Stimulated activated CD8-positive, alpha-beta memory T cell treated with anti-CD3 and anti-CD28 coated beads, Interleukin-4, amount 100 ng/mL, for 1 hour (primary cell): ENCODE measurements at places on chromosomes 2 and 18.

DNA sequence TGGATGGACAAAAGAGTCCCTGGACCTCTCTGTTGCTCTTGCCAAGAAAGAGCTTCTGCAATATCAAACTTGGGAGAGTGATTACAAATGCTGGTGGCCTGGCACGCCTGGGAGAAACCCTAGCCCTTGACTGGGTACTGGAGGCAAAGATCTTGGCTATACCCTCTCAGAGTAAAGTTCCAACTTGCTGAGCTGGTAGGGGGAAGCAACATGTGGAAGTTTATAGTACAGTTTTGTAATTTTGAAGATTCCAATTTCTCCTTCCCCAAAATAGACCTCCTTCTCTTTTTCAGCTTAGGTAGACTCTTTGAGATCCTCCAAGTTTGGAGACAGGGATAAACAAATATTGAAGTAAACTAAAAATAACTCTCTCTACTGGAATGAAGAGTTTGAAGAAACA lies 645.3 kb downstream of the NR4A2 start:
- no peak for DNase-seq

- no peak for DNase-seq
Observed at GRCh38 chr2:53220969-53221368, 546.6 kb upstream of the CHAC2 start.

DNA sequence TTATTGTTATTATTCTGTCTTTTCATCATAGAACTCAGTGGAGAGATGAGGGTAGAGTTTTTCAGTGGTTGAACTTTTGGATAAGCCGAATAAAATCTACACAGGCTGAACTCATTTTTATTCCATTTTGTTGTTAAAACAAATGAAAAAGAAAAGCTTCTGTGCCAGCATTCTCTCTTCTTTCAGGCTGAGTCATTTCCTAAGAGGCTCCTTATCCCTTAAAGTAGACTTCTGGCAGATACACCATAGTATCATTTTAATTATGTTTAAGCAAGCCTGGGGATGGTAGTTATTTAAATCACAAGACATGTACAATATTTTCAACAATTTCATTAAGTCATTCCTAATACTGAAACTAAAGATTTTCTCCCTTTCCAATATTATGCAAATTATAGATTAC lies 1364.0 kb upstream of the NRXN1 start:
- no peak for DNase-seq

DNA sequence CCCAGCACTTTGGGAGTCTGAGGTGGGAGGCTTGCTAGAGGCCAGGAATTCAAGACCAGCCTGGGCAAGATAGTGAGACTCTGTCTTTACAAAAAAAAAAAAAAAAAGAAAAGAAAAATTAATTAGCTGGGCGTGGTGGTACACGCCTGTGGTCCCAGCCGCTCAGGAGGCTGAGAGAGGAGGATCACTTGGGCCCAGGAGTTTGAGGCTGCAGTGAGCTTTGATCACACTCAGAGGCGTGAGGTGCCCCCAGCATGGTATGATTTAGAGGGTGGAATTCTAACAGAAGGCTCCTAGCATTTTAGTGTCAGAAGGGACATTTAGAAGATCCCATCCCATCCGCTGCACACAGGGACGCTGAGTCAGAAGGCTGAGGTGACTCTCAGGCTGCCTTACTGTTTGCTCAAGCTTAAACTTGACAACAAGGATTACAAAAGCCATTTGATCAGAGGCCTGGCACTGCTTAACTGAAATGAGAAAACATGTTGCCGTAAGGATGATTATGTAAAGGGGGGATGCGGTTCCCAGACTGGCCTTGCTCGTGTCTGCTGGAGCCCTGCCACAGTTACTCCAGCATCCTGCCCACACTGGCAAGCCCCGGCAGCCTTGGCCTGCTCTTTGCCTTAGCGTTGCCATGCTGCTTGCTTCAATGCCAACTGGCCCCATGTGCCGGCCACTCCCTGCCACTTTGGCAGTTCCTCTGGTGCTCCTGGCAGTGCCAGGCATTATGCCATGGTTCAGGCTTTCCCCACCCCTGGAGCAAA lies 45.6 kb upstream of the SLC1A4 start:
- DNase-seq: no peak

DNA sequence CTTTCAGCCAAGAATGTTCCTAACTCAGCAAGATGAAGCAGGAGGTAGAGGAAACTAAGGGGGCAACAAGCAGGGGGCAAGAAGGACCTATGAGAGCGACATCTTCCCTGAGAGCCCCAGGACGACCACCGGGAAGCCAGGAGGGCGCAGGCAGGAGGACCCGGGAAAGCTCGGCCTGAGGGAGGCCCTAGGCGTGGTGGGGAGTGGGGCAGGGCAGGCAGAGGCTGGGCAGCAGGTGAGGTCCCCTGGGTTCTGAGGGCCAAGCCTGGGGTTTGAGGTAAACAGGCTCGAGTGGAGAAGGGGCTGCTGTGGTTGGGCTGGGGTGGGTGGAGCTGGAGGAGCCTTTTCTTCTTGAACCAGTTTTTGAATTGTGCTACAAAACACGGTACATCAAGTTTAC lies 1.3 kb upstream of the ALPI start:
- no peak for DNase-seq

GRCh38 chr2:84792856-84793522 lies 87.9 kb downstream of the TRABD2A start:
- no peak for DNase-seq

DNA sequence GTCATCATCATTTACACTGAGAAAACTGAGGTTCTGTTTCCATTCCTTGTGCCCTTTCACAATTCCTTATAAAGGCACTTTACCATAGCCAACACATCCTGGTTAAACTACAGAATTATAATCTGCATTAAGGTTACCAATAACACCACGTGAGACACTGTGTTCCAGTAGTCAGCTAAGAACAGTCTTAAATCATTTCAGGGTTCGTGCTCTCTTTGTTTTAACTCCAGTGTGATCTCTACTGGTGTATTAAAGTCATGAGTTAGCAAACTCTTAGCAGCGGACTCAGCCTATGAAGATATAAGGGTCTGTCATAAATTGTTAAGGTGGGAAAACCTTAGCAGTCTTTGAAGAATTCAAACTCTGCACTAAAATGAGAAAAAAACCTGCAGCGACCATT lies 53.0 kb downstream of the TCF4 start:
- no peak for DNase-seq

GRCh38 chr2:215579809-215580208 lies 143.9 kb upstream of the FN1 start:
- no peak for DNase-seq

GRCh38 chr2:97661927-97662326 lies 1.9 kb downstream of the ACTR1B start:
- DNase-seq: no peak

DNA sequence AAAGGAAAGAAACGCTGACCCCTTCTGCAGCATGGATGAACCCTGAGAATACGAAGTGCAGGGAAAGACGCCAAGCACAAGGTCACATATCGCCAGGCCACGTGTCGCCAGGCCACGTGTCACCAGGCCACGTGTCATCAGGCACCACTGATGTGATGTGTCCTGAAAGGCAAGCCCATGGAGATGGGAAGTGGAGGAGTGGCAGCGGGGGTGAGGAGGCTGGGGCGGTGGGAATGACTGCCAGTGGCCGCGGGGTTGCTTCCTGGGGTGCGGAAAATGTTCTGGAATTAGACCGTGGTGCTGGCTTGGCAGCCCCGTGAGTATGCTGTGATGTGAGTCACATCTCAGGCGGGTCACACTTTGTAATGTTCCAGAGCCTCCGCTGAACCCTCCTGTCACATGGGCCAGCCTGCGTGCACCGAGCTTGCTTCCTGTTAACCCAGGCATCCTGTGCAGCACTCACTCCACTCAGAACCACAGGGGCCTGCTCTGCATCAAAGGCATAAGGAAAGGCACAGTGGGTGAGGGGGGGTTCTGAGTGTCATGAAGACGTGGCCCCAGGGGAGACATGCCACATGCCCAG lies 39.0 kb downstream of the SLC66A2 start:
- peak; percentile 37 for DNase-seq

DNA sequence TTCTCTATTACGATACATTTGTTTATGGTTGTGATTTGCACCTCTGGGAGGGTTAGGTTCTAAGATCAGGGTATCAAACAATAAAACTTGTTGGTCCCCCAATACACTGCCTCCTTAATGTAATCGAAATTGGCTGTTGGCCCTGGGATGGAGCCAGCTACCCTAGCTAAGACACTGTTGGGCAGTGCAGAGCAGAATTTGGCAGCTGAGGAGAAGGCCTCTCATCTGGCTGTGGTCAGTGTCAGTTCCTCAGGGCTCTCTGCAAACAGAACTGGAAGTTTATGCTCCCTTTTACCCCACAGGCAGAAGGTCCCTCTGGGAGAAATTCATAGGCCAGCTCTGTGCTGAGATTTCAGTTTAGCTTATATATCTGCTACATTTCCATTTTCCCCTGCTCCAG lies 8.6 kb upstream of the HAAO start:
- no peak for DNase-seq

DNA sequence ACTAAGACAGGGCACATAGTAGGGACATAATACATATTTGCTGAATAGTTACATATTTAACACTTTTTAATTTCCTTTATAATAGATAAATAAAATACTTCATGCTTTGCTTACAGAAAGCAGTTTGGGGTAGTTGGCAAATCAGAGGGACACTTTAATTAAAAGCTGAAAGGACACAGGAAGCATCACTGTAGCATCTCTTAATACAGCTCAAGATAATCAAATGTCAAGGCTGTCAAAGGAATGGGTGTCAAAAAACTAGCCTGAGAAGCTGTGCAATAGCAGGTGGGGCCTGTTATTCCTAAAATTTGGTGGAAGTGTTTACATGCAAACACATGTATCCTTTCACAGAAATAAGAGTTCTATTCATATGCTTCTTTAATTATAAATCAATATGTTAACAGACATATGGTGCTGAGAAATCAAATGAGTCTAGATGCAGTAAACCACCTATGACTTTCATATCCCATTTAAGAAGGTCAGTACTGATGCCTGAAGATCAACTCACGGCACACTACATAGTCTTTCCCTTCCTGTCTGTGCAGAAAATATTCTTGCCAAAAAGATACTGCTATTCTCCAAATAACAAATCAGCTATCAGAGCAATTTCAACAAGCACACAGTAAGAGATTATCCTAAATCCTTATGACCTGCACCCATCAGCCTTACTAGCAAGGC lies 174.6 kb downstream of the STK39 start:
- DNase-seq: no peak

GRCh38 chr2:46521215-46521683 lies 41.9 kb downstream of the TMEM247 start:
- DNase-seq: no peak

- no peak for DNase-seq
Observed at GRCh38 chr2:190961918-190962487, 52.0 kb downstream of the STAT1 start.

GRCh38 chr2:127641846-127642507 lies 4.0 kb upstream of the GPR17 start:
- DNase-seq: peak; percentile 21

- no peak for DNase-seq
Observed at GRCh38 chr2:32249731-32250236, 14.9 kb downstream of the NLRC4 start.

GRCh38 chr2:28206762-28207161 lies 185.9 kb upstream of the FOSL2 start:
- no peak for DNase-seq

DNA sequence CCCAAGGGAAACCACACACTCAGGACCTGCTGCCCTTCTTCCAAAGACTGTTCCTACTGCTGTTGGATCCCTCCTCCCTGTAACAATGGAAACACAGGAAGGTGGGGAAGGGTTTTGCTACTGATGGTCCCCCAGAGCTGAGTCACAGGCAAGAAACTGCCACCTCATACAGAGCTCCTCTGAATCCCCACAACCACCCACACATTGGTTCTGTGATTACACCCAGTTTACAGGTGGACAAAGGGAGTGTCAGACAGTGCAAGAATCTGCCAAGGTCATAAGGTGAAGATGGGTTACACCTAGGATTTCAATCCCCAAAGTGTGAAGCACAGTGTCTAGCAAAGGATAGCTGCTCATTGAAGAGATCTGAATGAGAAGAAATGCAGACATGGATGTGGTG lies 141.7 kb upstream of the LMAN1 start:
- no peak for DNase-seq

- DNase-seq: no peak
Observed at GRCh38 chr2:74205596-74205995, 7.2 kb downstream of the MTHFD2 start.

GRCh38 chr18:31863103-31863502 lies 79.8 kb downstream of the TRAPPC8 start:
- no peak for DNase-seq

- no peak for DNase-seq
Observed at GRCh38 chr2:210660-211059, 53.2 kb downstream of the SH3YL1 start.

GRCh38 chr2:132430895-132431294 lies 14.3 kb downstream of the GPR39 start:
- DNase-seq: no peak

DNA sequence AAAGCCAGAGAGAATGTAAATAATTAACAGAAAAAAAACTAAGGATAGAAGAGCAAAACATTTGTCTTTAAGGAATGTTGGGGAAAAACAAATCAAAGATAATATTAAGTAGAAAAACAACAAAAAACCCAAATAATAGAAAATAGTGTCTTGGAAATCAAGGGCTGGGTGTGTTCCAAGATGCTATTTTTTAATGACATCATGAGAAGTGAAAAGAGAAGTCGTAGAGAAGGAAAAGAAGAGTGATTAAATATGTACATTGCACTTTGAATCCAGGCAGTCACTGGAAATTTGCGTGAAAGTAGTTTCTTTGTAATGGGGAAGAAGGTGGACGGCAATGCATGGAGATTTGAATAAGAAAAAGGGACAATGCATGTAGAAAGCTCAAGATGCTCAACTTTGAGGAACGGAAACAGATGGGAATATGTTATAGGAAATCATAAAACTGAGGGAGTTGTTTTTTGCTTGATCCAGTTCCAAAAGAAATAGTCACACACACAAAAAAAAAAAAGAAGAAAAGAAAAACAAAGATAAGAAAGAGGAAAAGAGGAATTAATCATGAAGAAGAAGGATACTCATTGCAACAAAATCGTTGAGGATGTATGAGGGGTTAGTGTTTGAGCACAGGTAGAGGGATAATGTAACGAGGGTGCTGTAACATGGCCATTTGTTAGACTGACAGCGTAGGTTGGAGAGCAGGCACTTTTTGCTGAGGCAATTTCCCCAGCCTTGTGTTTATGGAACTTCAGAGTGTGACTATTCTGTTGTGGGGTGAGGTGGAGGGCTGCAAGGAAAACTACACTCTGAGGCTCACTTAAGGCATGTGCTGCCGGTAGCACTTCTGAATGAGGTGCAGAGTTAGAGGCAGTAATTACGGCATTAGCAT lies 184.1 kb downstream of the CALCRL start:
- DNase-seq: no peak
